Activated T-cell treated with anti-CD3 and anti-CD28 coated beads, Interleukin-2, amount 50 U/mL, for 1 hour (primary cell): ENCODE measurements at places on chromosomes 6 and 20.

- DNase-seq = no peak
Observed at GRCh38 chr6:35402856-35403191, 49.3 kb upstream of the FANCE start.

DNA sequence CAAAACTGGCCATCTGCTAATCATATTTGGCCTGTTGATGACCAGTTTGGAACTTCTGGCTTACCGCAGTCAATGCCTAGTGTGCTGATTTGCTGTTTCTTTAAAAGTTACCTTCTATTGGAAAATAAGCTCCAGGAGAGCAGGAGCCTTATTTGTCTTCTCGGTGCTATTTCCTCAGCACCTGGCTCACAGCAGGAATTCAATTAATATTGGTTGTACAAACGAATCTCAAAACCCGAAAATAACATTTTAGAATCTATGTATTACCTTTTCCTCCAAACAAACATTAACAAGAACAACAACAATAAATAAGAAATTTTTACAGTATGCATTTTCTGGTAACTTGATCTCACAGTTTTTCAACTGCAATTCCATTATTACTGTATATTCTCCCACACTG is 1080.7 kb upstream of the MAP3K7 start:
- no peak for DNase-seq

DNA sequence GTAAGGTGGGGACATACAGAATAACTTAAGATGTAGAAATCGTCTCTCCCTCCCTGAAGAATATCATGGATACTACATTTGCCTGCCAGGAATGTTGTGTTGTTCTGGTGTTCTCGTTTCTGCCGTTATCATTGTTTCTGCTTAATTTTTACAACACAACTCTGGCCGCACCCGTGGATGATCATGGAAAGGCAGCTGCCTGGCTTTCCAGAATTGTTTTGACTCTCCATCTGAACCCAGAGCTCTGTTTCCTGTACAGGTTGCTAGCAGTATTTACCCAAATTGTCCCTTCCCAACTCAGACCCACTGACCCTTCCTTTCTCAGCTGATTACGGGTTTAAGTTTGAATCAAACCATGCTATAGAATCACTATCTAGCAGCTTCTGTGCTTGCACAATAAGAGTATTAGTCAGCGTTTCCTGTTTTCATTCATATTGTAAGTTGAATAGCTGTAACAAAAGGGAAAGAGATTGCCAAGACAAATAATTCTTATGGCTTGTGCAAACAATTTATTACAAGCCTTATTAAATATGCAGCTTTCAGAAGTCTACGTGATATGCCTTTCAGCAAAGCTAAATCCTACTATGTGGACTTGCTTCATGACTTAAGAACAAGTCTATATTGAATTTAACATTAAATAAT is 139.0 kb downstream of the MTHFD1L start:
- DNase-seq = no peak

- DNase-seq = no peak
Observed at GRCh38 chr6:109083657-109084056, 11.0 kb downstream of the SESN1 start.

- no peak for DNase-seq
Observed at GRCh38 chr6:123965894-123966293, 162.2 kb downstream of the NKAIN2 start.

- DNase-seq = no peak
Observed at GRCh38 chr6:126107475-126108166, 121.3 kb downstream of the TRMT11 start.

- no peak for DNase-seq
Observed at GRCh38 chr6:62059901-62060300, 226.1 kb downstream of the KHDRBS2 start.

GRCh38 chr6:116314878-116315277 is 35.1 kb upstream of the TSPYL1 start:
- DNase-seq = no peak

DNA sequence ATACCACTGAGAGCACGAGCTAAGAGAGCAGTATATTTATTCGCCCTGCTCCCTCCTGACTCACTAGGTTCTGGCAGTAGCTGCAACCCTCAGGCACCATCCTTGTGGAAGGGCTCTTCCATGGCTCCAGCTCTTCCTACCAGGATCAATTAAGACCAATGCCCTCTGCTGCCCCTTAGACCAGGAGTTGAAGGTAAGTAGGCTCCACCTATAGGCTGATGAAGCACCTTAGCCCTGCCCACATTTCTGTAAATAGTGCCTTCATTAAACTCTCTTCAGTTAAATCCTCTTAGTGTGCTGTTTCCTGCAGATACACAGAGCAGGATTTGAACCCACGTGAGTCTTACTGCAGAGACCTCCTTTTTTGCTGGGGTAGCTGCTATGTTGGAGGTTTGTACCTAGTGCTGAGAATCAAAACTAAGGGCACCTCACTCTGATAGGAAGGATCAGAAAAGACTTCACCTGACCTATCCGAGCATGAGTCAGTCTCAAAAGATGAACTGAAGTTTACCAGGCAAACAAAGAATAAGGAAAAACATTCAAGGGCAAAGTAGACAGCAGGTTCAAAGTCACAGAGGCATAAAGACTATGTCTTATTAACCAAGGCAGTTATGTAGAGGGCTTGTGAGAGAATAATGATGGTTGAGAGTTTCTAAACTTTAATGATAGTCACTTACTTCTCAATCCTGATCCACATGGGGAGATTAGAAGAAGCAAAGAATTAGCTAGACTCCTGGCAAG is 56.9 kb upstream of the BEND6 start:
- DNase-seq = no peak

DNA sequence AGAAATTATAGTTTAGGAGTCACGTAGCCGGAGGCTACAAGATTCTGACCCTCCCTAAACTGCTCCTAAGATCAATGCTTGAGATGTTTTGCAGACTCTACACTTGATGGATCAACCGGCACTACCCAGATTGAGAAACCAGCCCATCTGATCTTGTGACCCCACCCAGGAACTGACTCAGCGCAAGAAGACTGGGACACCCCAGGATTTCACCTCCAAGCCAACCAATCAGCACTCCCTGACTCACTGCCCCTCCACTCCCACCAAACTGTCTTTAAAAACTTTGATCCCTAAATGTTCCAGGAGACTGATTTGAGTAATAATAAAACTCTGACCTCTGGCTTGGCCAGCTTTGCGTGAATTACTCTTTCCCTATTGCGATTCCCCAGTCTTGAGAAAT is 99.8 kb downstream of the OPRM1 start:
- no peak for DNase-seq

DNA sequence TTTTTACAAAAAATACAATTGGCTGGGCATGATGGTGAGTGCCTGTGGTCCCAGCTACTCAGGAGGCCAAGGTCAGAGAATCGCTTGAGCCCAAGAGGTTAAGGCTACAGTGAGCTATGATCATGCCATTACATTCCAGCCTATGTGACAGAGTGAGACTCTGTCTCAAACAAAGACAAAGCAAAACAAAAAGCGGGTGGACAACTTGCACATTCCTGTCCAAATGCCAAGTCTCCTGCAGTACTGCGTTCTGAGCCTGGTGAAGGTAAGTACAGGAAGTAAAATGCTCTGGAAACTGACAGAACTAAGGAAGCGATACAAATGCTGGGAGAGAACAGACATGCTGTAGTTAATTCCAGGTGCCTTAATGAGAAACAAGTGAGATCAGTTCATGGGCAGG is 20.4 kb upstream of the TMEM242 start:
- no peak for DNase-seq

DNA sequence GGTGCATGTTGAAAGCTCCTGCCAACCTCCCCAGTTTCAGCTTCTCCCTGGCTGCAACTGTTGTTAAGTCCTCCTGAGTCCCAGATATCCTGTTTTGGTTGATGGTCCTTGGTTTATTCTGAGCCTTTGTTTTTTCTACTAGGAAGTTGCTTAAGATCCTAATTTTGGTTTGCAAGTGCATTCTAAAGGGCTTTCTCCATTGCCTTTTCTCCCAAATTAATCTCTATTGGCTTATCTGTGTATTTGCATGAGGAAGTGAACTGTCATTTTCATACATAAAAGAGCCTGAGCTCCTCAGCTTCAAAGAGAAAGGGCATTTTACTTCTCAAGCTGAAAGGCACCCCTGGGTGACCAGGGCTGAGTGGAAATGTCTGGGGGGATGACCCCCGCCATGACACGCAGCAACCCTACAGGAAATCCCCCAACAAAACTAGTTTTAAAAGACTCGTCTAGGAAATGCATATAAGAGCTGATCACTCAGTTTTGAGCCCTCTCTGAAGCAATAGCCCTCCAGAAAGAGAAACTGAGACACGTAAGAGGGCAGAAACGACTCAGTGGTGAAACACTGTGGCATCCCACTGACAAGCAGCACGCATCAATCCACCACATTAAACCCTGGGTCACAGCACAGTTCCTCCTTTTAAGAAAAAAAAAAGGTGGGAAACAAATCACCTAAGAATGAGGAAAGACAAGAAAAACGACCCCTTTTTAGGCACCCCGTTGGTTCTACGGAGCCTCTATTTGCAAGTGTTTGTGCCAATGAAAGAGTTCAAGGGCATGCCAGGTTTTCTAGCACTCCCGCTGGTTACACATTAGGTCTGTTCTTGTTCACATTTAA is 140.9 kb downstream of the THBS2 start:
- DNase-seq = no peak

- no peak for DNase-seq
Observed at GRCh38 chr6:19052219-19052618, 665.1 kb downstream of the RNF144B start.

GRCh38 chr20:38804682-38805501 is 605 bp upstream of the PPP1R16B start:
- DNase-seq = peak; percentile 78

DNA sequence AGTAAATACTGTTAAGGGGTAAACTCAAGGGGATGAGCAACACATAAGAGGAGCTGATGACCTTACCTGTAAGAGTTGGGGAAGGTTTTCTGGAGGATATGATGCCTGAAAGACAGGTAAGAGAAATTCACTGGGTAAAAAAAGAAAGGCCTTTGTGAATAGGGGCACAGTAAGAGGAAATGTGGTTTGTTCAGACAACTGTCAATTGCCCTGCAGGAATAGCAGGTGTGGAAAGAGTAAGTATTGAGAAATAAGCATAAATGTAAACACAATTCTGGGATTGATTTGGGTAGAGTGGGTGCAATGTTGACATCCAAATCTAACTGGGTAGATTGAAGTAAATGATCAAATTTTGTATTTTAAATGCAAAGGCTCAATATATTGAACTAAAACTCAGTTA is 670.0 kb downstream of the DHX35 start:
- no peak for DNase-seq

GRCh38 chr6:142771162-142771561 is 173.8 kb downstream of the HIVEP2 start:
- DNase-seq = no peak

GRCh38 chr6:134589512-134589911 is 271.6 kb upstream of the SGK1 start:
- DNase-seq = no peak

DNA sequence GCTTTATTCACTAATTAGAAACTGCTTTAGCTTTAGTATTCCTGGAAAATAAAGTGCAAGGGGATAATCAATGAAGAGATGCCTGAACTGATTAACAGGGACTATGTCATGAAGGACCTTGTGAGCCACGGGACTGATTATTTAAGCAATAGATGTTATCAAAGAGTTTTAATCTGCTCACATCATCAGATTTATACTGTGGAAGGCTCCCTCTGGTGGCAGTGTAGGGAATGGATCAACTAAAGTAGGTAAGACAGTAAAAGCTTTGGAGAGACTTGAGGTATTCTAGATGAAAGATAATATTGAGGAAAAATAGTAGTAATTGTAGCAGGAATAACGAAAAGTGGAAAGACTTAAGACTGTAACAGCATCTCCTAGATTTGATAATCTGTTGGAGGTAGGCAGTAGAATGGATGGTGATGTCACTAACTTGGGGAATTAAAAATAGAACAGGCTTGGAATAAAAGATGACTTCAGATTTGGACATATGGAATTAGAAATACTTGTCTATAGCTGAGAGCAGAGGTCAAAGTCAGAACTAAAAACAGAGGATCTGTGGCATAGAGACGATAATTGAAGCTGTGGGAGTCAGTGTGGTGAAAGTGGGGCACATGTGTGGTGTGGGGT is 80.3 kb upstream of the HTR1E start:
- no peak for DNase-seq

DNA sequence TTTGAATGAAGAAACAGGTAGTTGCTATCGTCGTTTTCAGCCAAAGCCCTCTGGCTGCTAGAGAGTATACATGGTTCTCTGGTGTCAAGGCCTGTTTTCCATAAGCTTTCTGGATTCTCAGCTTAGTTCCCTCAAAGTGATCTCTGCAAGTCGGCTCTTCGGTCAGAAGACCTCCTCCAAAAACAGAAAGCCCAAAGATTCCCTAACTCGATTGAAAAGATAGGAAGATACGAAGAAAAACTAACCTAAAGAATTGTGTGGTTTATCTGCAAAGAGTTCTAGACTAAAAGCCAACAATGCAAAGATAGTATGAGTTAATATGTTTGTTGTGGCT is 545 bp upstream of the ASCC3 start:
- DNase-seq = no peak

GRCh38 chr6:108293527-108294296 is 1.1 kb upstream of the AFG1L start:
- no peak for DNase-seq

GRCh38 chr6:18432180-18432579 is 45.0 kb downstream of the RNF144B start:
- DNase-seq = no peak

- no peak for DNase-seq
Observed at GRCh38 chr6:96626759-96627364, 63.9 kb downstream of the FHL5 start.
